Activated CD8-positive, alpha-beta T cell treated with anti-CD3 and anti-CD28 coated beads for 36 hours (primary cell): ENCODE measurements at places on chromosomes 7 and 10.

- no peak for DNase-seq
Measured at GRCh38 chr7:38122501-38122900, 55.5 kb upstream of the STARD3NL start.

- no peak for DNase-seq
Measured at GRCh38 chr7:87156709-87157108, 4.5 kb downstream of the DMTF1 start.

DNA sequence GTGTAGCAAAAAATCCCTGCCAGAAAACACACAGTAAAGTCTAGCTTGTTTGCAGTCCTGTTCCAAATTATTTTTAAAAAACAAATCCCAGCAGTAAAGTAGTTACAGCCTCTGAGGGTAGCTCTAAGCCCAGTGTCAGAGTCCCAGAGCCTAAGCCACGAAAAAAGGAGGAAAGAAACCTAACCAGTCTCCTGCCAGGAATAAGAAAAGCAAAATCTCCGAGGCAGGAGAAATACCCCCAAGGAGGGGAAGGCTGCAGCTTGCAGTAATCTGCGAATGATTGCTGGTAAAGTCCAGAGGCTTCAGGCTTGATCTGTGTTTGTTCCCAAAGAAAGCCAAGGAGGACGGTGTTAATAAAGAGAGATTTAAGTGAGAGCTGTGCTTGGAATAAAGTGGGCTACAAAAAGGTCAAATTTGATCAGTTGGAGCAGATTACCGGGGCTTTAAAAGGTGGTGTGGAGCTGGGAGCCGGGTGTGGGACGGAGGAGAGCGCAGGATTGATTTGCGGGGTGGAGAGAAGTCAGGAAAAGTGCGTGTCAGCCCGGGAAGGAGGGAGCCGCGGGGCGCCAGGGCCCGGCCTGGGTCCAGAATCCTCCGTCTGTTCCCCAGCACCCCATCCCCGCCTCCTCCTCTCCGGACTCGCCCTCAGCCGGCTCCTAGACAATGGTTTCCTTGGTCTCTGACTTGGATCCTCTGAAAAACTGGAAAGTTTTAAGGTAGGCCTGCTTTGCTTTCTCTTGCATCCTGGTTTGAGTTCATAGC lies 219.4 kb upstream of the CELF2 start:
- no peak for DNase-seq

DNA sequence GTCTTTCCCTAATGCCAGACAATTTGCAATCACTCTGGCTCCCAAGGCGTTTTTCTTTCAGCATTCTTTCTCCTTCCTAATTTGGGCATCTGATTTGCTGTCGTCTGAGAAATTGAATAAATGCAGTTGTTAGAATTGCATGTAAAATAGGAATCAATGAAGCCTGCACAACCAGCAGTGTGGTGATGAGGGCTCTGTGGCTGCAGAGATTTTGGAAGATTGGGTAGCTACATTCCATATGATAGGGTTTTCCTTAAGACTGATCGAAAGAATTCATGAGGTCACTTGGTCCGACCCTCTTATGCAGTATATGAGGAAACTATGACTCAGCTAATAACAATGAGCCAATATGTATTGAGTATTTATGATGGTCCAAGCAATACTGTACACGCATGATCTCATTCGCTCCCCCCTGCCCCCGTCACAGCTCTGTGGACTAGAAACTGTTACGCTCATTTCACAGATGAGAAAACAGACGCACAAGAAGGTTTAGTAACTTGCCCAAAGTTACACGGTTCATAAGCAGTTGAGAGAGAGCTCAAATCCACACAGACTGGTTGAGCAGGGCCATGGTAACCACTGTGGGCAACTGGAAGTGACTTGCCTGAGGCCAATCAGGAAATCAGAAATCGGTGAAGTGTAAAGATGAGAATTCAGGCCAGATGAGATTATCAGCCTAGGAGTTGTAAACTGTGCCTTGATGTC lies 527.2 kb downstream of the GATA3 start:
- DNase-seq, result no peak

- no peak for DNase-seq
Measured at GRCh38 chr10:6123532-6123931, 34.7 kb downstream of the RBM17 start.

DNA sequence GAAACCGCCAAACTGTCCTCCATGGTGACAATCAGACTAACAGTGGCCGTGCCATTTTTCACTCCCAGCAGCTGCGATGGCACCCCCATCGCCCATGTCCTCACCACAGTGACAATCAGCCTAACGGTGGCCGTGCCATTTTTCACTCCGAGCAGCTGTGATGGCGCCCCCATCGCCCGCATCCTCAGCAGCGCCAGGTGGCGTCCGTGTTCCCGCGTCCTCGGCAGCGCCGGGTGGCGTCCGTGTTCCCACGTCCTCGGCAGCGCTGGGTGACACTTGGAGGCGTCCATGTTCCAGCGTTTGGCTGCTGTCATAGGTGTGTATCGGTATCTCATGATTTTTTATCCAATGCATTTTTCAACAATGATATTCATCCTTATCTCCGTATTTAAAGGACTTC lies 267.3 kb downstream of the PTPRN2 start:
- DNase-seq, result no peak

DNA sequence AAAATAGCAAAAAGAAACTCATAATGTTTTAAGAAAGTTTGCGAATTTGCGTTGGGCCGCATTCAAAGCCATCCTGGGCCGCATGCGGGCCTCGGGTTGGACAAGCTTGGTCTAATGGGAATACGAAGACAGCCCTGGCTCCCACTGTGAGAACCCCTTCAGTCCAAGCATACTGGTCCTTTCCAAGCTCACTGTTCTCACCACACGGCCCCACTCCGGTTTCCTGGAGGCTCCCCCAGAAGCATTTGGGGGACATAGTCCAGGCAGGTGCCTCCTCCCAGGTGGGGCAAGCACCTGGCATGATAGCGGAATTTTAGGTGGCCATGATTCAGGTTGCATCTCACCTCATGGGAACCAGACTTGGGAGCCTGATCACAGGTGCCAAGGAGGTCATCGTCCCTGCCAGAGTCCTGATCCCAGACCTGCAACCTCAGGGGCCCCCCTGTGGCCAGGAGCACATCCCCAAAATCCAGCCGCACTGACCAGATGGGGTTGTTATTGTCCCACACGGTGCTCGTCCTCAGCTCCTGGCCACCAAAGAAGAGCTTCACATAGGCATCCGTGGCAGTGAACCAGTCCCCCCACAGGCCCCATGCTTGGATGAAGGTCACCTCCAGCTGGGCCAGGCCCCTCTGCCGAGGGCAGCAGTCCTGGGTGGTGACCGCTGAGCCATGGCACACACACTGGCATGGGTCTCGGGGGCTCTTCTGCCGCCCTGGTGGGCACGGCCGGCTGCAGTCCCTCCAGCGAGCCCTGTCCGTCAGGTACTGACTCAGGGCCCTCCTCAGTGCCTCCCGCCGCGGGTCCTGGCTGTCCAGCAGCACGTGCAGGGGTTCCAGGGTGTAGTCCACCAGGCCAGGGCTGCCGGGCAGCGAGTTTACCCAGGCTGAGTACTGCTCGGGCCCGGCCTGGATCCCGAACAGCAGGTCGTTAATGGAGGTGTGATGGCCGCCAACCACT lies 4.4 kb downstream of the PRF1 start:
- DNase-seq, result no peak

- no peak for DNase-seq
Measured at GRCh38 chr7:13448243-13448642, 541.2 kb downstream of the ETV1 start.

- DNase-seq, result no peak
Measured at GRCh38 chr7:28507525-28508282, 95.4 kb downstream of the CREB5 start.

DNA sequence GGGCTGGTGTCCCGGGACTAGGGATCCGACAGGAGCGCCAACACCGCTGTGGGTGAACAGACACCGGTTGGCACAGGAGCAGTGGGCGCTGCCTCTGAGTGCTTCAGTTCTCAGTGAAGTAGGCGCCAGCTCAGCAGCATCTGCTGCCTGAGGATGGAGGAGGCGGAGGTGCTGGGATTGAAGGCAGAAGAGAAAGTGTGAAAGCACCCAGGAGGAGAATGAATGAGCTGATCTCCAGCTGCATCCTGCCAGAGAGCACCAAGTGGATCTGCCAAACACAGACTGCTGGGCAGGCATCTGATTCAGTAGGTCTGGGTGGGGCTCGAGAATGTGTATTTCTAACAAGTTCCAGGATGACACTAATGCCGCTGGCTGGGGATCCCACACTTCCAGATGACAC lies 74.5 kb downstream of the LANCL2 start:
- peak; percentile 12 for DNase-seq
